M059J (cell line): ENCODE measurements at places on chromosomes 2 and 18.

- DNase-seq = no peak
Observed at GRCh38 chr2:209913786-209914345, 88.6 kb upstream of the RPE start.

- peak; percentile 33 for DNase-seq
Observed at GRCh38 chr2:74001121-74001520, 16.4 kb downstream of the TET3 start.

GRCh38 chr18:58135183-58135641 lies 91.2 kb downstream of the NEDD4L start:
- peak; percentile 96 for DNase-seq

DNA sequence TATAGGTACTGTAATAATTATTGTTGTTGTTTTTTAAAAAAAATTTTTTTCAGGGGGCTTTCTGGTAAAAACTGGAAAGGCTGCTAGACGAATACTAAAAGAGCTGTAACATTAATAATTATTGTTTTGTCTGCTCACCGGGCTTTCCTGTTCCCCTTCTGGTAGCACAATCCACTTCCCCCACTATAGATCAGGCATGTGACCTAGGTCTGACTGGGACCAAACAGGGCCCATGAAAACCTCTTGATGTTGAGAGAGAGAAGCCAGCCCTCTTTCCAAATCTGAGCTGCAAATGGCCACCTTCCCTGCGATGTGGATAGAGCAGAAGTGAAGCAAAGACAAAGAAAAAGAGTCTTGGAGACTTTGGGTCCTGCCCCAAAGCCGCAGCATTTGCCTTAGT lies 23.4 kb downstream of the SH2D6 start:
- DNase-seq = no peak

- peak; percentile 75 for DNase-seq
Observed at GRCh38 chr2:33160191-33160590, 213.4 kb downstream of the LTBP1 start.

GRCh38 chr2:229714080-229714735 lies at the start of gene DNER:
DNER (minus strand) TSS chr2:229714555; CDS start chr2:229714423, 132 bp downstream.
- DNase-seq = peak; percentile 24
